Spleen (tissue), 13 donors: ENCODE measurements at places on chromosomes 6 and 20. TPM values are rescaled to one million over a fixed set of nuclear protein-coding genes. Genes with fewer than 3 reads are reported as not detected.

The TP53TG5 gene
- polyA plus RNA-seq = not detected

DNA sequence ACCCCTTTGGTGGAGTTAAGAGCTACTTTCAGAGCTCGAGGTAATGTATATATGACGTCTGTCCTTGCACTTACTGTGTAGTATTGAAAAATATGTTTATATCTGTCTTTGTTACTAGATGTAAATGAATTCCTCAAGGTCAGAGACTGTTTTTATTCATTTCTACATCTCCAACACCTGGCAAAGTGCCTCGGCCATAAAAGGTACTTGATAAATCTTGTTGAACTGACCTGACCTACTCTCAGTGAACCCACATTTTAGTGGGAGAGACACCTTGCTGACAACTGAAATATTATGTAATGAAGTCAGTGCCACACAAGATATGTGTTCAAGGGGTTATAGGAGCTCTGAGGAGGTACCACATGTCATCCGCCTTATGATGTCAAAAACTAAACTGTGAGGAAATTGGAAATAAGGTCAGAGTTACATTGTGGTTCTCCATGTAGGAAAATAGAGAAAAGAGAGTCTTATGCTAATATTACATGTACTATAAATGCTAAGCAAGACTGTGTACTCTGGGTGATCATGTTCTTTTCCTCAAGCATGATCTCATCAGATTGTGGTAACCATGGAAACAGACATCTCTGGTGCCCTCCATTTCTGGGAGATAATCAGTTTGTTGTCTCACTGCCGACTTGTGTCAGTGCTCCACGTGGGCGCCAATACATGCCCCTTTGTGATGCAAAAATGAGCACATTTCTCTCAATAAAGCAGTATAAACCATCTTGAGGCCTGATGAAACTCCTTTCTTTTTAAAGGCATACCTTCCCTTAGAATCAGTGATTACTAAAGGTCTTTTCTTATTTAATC, 5.7 kb upstream of the TMEM30A start:
- no peak for DNase-seq

GRCh38 chr6:105753207-105753606, 332.9 kb upstream of the PRDM1 start:
- no peak for DNase-seq

- no peak for DNase-seq
Measured at GRCh38 chr6:147787417-147787816, 278.9 kb downstream of the SAMD5 start.

- DNase-seq = no peak
Measured at GRCh38 chr6:24982231-24982630, 46.5 kb upstream of the RIPOR2 start.

DNA sequence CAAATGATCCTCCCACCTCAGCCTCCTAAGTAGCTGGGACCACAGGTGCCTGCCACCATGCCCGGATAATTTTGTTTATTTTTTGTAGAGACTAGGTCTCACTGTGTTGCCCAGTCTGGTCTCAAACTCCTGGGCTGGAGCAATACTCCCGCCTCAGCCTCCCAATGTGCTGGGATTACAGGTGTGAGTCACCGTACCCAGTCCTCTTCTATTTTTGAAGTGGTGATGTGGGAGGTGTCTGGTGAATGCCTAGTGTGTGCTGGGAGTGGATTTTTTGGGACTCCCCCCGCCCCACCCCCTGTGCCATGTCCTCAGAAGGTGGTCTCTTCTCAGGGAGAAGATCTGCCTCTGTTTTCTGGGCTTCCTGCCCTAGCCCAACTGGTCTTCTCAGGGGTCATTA, 47.9 kb upstream of the CLDN20 start:
- DNase-seq = no peak
